ENCODE measurements at places on chromosomes 13 and 19.

GRCh38 chr13:40563350-40564125 is 102.9 kb downstream of the FOXO1 start:
- no peak for DNase-seq

DNA sequence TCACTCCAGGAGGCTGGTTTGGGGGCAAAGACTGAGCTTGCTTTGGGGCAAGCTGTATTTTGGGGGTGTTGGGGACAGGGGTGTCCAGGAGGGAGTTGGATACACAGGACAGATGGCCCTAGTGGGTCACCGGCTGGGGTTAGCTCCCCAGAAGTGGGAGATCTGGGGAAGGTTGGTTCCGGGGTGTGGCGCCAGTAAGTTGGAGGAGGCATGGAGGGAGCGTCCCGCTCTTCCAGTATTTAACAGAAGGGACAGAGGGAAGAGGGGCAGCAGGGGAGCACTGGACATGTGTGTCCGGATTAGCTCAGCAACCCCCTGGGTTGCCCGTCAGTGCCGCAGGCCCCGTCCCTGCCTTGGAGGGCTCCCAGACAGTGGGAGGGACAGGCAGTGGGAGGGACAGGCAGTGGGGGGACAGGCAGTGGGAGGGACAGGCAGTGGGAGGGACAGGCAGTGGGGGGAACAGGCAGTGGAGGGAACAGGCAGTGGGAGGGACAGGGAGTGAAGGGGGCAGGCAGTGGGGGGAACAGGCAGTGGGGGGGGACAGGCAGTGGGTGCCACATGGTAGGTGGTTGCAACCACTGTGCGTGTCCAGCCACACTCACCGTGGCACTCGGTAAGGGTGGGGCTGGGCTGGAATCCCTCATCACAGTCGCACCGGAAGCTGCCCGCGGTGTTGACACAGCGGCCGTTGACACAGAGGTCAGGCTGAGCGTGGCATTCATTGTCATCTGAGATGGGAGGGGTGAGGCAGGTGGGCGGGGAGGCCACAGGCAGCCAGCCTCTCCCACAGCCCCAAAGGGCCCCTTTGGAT is 33.2 kb downstream of the CCL25 start:
- DNase-seq, result no peak

GRCh38 chr13:105806628-105806920 is 728.9 kb downstream of the EFNB2 start:
- DNase-seq, result no peak

DNA sequence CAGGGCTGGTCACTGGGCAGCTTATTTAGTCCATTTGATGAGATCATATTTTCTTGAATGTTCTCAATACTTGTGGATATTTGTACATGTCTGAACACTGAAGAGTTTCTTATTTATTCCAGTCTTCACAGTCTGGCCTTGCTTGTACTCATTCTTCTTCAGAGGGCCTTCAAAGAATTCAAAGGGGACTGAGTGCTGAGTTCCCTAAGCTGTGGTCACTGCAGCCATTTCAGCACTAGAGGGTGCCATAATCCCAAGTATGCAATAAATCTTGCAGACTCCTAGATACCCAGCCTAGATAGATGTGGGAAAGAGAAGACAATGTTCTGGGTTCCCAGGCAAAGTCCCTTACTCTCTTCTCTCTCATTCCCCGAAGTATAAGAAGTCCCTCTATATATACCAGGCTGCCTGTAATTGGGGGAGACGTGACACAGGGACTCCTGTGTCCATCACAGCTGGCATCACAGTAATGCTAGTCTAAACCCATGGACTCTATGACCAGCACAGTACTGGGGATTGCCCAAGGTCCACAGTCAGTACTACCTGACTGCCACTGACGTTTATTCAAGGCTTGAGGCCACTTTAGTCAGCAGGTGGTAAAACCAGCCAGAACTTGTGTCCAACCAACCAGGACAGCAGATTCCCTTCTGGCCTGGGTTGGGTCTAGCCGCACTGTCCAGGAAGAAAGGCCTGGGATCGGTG is 8.9 kb upstream of the VN1R1 start:
- DNase-seq, result no peak

GRCh38 chr19:38070573-38070972 is 153.4 kb downstream of the DPF1 start:
- no peak for DNase-seq

Measured in HS-5 (cell line).